ENCODE measurements at places on chromosomes 12 and 14. TPM values are rescaled to one million over a fixed set of nuclear protein-coding genes. Genes with fewer than 3 reads are reported as not detected.

The HCAR2 gene
- not detected for total RNA-seq

The WNT5B gene
- 2.6 TPM for total RNA-seq

The ANO4 gene
- total RNA-seq, result not detected

The PROX2 gene
- 0.76 TPM for total RNA-seq

The TCL1B gene
- 5.7 TPM for total RNA-seq

The CACNA2D4 gene
- not detected for total RNA-seq

The NDUFB1 gene
- 122 TPM for total RNA-seq

The KRT3 gene
- not detected for total RNA-seq

The PRKD1 gene
- total RNA-seq, result not detected

The IKBIP gene
- total RNA-seq, result 25.5 TPM

The KRT72 gene
- total RNA-seq, result not detected

The SMOC1 gene
- total RNA-seq, result not detected

The CEBPE gene
- total RNA-seq, result 2.2 TPM

The GPR84 gene
- 0.18 TPM for total RNA-seq

GRCh38 chr12:45017916-45018315 is 33.0 kb downstream of the DBX2 start:
- no peak for DNase-seq

GRCh38 chr14:86779416-86779815 is 1213.6 kb downstream of the GALC start:
- no peak for DNase-seq

DNA sequence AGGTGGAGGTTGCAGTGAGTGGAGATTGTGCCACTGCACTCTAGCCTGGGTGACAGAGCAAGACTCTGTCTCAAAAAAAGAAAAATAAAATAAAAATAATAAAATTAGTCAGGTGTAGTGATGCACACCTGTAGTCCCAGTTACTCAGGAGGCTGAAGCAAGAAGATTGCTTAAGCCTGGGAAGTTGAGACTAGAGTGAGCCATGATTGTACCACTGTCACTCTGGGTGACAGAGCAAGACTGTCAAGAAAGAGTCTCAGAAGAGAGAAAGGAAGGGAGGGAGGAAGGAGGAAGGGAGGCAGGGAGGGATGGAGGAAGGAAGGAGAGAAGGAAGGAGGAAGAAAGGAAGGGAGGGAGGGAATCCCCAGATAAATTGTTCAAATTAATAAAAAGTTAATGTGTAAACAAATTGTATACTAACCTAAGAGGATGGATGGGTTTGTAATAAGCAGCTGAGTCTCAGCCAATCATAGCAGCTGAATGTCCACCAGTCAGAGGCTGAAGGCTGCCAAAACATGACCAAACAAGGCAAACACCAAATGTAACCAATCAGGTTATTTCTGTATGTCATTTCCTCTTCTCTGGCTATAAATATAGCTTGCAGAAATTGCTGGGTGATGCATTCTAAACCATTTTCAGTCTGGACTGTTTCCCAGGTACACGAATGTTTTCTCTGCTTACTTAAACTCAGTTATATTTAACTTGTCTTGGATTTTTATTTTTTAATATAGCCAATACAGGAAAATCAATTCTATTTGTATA is 6.1 kb upstream of the CDCA4 start:
- peak; percentile 38 for DNase-seq

DNA sequence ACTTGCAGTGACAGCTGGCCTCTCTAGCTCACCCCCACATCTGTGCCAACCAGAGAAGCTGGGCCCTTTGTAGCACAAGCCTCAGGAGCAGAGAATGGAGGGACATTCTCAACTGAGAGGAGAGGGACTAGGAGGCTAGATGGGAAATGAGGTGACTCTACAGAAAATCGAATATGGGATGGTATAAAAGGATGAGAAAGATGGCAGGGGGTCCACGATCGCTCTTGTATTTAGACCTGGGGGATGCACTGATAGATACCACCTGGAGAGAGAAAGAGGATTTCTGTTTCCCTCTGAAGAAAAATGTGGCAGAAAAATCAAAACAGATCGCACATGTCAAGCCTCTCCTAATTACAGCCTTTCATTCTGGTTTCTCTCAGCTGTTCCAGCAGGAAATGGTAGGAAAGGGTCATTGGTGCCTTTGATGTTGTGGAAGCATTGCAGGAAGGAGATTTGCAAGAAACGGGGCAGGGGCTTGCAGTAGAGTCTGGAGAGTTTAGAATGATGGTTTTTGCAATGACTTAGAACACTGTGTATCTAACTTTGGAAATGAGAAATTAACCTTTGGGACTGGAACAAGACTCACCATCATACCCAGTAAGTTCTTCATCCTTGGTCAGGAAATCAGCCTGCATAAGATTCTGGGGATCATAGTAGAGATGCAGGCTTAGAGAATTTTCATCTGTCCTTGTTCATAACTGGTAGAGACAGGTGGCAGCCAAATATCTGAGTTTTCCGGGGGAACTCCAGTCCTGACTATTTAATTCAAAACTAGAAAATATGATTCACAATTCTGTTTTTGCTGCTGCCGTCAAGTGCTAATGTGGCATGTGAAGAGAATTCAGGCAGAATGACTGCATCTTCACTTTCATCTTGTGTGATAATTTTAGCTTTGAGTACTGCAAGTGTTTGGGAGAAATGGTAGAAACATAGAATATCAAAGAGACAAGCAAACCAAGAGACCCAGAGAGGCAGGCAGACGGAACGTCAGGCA is 98.8 kb downstream of the DAD1 start:
- no peak for DNase-seq

DNA sequence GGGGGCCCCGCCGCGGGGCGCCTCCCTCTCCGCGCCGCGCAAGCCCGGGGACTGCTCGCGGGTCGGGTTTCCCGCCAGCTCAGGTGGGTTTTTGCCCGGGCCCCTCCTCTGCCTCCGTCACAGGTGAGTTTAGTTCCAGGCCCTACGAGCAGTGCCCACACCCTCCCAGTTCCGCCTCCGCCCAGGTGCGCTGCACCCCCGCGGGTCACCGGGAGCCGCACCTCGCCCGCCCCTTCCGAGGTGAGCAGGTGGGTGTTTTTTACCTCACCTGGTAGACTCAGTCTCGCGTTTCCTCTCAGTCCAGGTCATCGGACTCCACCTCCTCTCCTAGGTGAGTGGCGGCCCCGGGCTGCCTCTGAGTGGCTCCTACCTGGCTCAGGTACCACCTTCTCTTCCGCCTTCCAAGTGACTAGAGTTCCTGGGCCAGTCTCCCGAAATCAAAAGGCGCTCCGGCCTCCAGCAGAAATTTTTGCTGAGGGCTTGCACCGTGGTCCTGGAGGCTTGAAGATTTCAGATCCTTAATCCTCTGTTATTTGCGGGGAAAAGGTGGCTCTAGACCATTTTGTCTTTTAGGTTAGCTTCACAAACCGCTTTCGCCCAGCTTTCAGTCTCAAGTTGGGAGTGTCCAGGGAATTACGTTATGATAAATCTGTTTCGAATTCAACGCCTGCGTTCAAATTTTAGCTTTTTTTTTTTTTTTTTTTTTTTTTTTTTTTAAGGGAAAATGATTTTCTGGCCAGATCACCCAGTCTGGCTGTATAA is at the start of gene TMEM30B:
TSS of gene TMEM30B (minus strand) at position 153 of the 762 bp plus-strand sequence. CDS start 191 bp downstream, outside the sequence.
- no peak for DNase-seq

DNA sequence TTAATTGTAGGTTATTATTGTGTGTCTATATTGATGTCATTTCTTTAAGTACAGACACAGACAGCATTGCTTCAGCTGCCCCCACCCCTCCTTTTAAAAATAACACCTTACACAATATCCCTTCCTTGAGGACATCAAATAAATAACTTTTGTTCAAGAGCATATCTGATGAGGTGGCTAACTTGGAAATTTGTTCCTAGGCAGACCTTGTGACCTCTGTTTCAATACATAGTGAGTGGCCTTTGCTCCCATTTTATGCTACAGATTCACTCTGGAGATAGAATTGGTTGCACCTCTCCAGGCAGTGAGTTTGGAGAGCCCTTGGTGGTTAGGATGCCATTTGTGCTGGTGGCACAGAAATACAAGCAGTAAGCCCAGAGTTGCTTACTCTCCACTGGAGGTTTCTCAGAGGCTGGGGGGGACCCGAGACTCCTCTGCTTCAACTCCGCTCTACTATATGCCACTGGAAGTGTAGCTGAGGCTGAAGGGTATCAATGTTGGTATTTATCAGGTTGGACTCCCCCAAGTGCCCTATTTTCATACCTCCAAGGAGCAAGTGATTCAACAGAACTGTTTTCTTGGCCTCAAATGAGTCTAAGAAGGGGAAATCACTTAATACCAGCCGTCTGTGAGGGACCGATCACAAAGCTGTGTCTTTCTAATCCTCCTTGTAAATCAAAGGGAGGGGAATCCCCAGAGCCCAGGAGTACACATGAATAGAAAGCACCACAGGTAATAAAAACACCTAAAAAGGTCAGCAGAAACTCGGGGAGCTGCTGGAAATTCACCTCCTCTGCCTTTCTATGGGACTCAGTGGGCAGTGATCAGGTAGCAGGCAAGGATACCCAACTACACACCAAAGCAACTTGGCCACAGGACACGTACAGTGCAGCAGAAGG is 463.1 kb downstream of the RAD51B start:
- peak; percentile 75 for DNase-seq

GRCh38 chr14:28599191-28599590 is 167.4 kb upstream of the FOXG1 start:
- DNase-seq, result no peak

- DNase-seq, result no peak
These were observed 33.6 kb downstream of the SSH1 start for GRCh38 chr12:108823804-108824203.

- DNase-seq, result no peak
These were observed 51.7 kb downstream of the SLC25A47 start for GRCh38 chr14:100374876-100375265.

DNA sequence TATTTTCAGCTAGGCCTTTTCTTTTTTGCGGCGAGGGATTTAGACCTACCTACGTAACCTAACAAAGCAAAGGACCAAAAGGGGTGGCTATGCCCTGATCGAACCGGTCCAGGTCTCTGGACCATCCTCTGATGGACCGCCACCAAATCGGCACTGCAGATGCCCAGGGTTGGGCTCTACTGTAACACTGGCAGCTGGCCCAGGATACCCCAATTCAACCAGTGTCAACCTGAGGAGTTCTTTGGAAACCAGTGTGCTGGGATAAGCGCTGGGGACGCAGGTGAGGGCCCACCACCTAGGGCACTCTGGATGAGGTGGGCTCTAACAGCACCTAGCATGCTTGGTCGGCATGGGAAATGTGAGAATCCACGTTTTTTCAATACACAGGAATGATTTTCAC is 32.2 kb downstream of the FBXO21 start:
- DNase-seq, result no peak

GRCh38 chr14:22475381-22475780 is 113.6 kb downstream of the DAD1 start:
- DNase-seq, result peak; percentile 47

GRCh38 chr14:100779691-100780080 is 46.2 kb upstream of the MEG3 start:
- DNase-seq, result no peak

GRCh38 chr14:98161356-98161755 is 1110.6 kb downstream of the BCL11B start:
- DNase-seq, result no peak

- DNase-seq, result peak; percentile 24
These were observed 210.8 kb downstream of the PCNX1 start for GRCh38 chr14:71117839-71118743.

DNA sequence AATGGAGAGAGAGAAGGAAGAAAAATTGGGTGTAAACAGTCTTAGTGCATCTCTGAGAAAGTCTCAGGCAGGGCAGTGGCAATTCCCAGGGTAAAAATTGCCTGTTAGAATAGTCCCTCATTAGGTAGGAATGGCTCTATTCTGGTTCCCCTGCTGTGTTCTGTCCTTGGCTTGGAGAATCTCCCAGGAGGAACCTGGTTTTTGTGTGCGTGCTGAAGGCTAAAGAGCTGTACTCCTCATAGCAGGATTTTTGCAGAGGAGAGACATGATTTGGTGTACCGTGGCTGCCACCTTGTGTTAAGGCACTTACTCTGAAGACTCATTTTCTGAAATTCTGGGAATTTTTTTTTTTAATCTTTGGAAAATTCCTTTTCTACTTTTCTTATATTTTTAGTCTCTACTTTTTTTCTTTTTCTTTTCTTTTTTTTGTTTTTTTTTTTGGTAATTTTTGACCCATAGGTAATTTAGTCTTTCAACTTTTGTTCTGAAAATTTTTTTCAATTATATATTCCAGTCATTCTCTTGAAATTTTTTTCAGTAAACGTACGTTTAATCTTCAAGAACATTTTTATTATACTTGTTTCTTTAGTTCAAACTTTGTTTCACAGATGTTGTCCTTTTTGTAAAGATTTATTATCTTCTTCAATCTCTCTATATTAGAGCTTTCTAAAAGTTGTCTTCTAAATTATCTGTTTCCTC is 63.8 kb downstream of the FBXO33 start:
- peak; percentile 56 for DNase-seq

DNA sequence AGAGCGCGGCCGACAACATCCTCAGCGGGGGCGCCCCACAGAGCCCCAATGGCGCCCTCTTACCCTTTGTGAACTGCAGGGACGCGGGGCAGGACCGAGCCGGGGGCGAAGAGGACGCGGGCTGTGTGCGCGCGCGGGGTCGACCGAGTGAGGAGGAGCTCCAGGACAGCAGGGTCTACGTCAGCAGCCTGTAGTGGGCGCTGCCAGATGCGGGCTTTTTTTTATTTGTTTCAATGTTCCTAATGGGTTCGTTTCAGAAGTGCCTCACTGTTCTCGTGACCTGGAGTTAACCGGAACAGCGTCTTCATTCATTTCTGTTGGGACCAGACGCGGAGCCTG is 103.8 kb upstream of the FKBP4 start:
- no peak for DNase-seq

DNA sequence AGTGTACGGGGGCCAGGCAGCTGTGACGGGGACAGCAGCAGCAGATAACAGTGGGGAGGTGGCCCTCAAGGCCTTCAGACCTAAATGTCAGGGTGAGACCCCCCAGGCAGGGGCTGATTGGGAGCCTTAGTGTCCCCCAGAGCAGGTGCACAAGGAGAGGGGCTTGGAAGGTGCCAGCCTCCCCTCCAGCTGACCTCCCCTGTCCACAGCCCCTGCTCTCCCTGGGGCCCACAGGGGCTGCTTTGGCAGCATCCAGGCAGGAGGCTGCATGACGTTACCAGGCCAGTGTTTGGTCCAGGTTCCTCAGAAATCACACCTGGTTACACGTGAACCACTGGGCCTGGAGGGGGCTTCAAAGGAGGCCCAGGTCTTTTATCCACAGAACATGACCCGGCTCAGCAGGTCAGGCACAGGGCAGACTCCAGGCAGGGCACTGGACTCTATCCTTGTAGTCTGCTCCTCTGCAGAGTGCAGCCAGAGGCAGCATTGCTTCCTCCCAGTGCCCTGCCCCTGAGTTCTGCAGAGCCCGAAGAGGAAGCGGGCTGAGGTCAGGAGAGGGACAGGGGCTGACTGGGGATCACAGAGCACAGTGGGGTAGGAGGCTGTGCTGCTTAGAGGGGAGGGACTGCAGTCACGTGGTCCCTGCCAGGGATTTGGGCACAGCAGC is 2.6 kb upstream of the TRMT61A start:
- no peak for DNase-seq
